ENCODE measurements at places on chromosomes 6 and 20.

GRCh38 chr6:170030821-170031471 is 259.9 kb downstream of the DLL1 start:
- no peak for DNase-seq

DNA sequence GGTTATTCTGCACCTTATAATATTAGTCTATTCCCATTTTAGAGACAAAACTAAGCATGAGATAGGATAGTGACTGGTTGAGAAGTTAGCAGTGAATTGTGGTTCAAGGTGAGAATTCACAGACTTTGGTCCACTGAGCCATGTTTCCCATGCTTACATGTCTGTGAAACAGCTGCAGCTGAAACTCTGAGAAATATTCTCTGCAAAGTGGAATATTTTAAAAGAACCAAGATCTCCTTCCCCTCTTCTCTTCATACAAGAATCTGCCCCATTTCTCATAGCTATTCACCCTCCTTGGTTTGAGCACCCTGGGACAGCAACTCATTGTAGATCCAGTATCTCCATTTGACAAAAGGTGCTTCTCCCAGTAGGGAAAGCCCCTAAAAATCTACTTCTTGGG is 70.2 kb upstream of the TMEM170B start:
- DNase-seq, result no peak

DNA sequence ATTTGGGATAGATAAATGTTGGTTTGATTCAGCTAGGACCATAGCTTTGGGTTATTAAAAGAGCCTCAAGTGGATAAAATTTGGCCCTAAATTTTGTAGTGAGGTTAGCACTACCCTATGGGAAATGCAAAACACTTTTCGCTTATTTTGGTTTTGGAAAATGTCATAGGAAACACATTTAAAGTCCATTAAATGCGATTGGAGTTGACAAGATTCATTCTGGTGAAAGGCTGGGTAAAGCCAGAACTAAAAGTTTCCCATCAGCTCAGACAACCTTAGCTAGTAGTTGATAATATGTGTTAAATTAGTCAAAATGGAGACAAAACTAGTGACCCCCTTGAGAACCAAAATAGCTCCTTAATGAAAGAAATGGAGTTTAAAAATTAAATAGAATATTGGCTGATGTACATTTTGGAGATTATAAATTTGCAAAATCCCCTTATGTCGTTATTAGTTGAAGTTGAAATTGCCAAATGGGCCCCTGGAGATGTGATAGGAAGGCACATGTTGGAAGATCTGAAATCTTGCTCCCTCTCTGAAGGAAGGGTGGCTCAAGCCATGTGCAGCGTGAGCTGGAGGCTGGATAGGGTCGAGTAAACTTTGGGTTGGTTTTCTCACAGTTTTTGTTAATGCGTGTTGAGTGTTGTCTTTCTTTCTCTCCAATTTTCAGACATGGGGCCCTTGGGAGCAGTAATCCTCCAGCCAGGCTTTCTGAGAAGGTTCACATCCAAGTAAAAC is 72.8 kb downstream of the CD83 start:
- DNase-seq, result no peak

GRCh38 chr6:52420668-52421358 is 671 bp downstream of the EFHC1 start:
- DNase-seq, result no peak

DNA sequence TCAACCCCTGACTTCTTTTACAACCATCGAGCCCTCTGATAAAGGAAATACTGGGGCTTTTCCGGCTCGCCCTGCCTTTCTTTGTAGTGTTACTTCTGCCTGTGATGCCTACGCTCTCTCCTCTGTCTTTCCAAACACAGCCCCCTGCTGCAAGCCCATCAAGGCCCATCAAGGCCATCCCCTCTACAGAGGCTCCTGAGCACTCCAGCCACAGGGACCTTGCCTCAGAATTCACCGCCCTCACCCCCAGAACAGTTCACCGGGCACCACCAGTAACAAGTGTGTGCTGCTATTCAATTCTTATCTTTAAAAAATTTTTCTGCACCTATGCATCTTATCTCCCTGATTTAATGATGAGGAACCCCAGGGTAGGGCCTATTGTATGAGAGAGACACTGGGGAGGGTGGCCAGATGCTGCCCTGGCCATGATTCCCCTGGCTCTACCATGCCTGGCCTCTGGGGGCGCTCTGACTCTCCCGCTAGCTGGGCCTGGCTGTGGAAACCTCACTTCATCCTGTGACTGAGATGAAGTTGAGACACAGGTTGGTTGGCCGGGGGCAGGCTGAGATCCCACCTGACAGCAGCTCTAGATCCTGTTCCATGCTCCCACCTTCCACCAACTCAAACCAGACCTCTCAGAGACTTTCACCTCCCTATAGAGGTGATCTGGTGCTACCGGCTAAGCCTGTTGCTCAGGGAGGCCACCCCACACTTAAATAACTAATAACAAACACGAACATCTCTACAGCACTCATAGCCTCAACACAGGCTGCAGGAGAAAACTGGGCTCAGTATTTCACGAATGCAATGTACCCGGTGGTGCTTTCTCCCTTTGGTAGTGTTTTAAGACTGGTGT is 19.2 kb upstream of the GLP1R start:
- peak; percentile 20 for DNase-seq

GRCh38 chr6:170444056-170444591 is 109.0 kb downstream of the PSMB1 start:
- no peak for DNase-seq

GRCh38 chr20:4898282-4899244 is 102.7 kb downstream of the SLC23A2 start:
- DNase-seq, result no peak

All from stimulated activated CD8-positive, alpha-beta memory T cell treated with anti-CD3 and anti-CD28 coated beads, Interleukin-15, amount 100 ng/mL, for 48 hours (primary cell).